ENCODE measurements at places on chromosomes 12 and 14.

DNA sequence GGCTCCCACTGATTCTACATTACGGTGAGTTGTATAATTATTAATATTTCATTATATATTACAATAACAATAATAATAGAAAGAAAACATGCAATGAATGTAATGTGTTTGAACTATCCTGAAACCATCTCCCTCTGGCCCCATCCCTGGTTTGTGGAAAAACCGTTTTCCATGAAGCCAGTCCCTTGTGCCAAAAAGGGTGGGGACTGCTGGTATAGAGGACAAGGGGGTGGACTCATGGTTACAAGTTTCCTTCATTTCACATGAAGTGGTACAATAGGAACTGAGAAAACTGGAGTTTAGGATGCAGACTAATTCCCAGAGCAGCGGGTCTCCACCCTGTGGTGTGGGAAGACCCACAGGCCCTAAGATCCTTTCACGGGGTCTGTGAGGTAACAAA is 3.0 kb upstream of the C1RL start:
- no peaks in the 10 kb centered on the region for H3K27me3 ChIP-seq
- no peak for DNase-seq
- H3K4me3 ChIP-seq, result no peak overlapping the region
- H3K36me3 ChIP-seq, result peaks cover 24% of the 10 kb centered on the region

- DNase-seq, result no peak
- H3K4me1 ChIP-seq, result peaks cover 14% of the 10 kb centered on the region
- H3K27me3 ChIP-seq, result no peaks in the 10 kb centered on the region
- H3K4me3 ChIP-seq, result no peak overlapping the region
- no peaks in the 10 kb centered on the region for H3K36me3 ChIP-seq
- H3K27ac ChIP-seq, result peak overlapping the region; percentile 74
These were observed 51.5 kb upstream of the GPATCH2L start for GRCh38 chr14:76100236-76100635.

DNA sequence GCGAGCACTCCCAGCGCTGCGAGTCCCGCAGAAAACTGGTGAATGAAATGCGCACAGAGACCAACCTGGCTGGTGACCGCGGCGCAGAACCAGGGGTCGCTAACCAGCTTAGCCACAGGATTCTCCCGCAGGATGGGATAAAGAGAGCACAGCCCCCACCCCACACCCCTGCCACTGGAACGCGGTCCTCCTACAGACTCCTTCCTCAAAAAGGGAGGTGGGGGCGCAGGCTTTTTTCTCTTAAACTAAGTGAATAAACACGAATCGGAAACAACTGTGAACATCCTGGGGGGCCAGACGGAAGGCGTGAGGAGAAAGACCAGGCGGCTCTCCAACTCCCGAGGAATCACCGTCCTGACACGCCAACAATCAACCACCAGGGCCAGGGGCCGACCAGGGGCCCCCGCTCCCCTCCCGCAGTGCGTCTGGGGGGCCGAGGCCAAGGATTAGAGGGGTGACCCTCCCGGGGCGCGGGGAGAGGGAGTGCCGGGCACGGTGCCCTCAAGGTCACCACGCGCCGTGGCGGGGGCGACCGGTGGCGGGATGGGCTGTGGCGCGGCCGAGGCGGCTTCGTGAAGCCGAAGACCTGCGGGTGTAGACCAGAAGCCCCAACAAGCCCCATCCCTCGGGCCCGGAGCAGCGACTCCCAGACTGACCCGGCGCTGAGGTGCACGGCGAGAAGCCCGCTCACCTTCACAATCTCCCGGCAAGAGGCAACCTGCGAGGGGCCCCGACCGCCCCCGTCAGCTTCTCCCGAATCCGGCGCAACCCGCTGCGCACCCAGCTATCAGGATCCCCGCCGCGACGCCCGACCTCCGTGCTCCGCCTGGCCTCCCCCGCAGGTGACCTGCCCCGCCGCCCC is 704 bp downstream of the ATP2B1 start:
- peak overlapping the region; percentile 99 for H3K27ac ChIP-seq
- H3K4me1 ChIP-seq, result peaks cover 39% of the 10 kb centered on the region
- H3K36me3 ChIP-seq, result no peaks in the 10 kb centered on the region
- H3K4me3 ChIP-seq, result peak overlapping the region; percentile 95
- DNase-seq, result no peak
- H3K27me3 ChIP-seq, result no peaks in the 10 kb centered on the region

DNA sequence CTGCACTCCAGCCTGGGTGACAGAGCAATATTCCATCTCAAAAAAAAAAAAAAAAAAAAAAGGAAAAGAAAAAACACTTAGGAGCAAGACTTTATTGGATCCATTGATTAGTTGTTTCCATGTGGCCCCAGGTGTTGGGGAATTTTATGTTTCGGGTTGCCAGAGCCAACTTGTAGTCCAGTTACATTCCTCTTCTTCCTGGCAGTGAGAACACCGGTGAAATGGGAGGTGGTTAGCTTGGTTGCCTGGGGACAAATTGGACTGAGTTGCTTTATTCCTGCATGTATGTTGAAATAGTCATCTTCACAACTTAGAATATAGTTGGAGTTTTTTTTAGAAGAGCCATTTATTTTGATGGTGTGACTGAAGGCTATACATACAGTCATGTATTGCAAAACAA is 12.6 kb downstream of the RCOR1 start:
- H3K4me3 ChIP-seq, result no peak overlapping the region
- DNase-seq, result no peak
- H3K36me3 ChIP-seq, result peaks cover 10% of the 10 kb centered on the region
- H3K4me1 ChIP-seq, result peaks cover 11% of the 10 kb centered on the region
- peak overlapping the region; percentile 62 for H3K27ac ChIP-seq
- H3K27me3 ChIP-seq, result no peaks in the 10 kb centered on the region

- no peak for DNase-seq
- no peaks in the 10 kb centered on the region for H3K36me3 ChIP-seq
- H3K27me3 ChIP-seq, result no peaks in the 10 kb centered on the region
- no peak overlapping the region for H3K27ac ChIP-seq
- H3K4me1 ChIP-seq, result no peaks in the 10 kb centered on the region
These were observed 84.1 kb downstream of the BCAT1 start for GRCh38 chr12:24864796-24865125.

- H3K27ac ChIP-seq, result peak overlapping the region; percentile 87
- peaks cover 92% of the 10 kb centered on the region for H3K4me1 ChIP-seq
- no peak for DNase-seq
- H3K4me3 ChIP-seq, result no peak overlapping the region
- H3K36me3 ChIP-seq, result no peaks in the 10 kb centered on the region
These were observed 91.7 kb downstream of the TMX1 start for GRCh38 chr14:51331486-51332367.

GRCh38 chr14:88326352-88327103 is 3.5 kb upstream of the KCNK10 start:
- H3K27ac ChIP-seq, result no peak overlapping the region
- H3K4me3 ChIP-seq, result peak overlapping the region; percentile 46
- no peaks in the 10 kb centered on the region for H3K36me3 ChIP-seq
- peaks cover 12% of the 10 kb centered on the region for H3K27me3 ChIP-seq
- no peak for DNase-seq
- peaks cover 4% of the 10 kb centered on the region for H3K4me1 ChIP-seq

DNA sequence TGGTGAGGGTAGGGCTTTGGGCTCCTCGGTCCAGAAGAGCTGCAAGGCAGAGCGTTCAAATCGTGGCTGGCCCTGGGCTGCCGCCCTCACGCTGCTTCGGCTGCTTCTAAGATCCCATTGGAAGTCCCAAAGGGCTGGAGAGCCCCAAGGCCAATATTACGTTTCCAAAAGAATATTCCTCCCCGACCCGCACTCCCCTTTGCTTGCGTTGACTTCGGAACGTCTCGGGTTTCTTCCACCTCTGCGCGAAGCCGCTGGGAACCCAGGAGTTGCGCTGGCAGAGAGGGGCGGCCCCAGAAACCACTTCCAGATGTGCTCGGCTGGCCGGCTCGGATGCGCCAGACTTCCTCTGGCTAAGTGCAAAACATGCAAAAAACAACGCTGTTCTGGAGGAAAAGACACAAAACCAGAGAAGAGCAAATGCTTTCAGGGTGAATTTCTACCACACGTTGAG is at the start of gene GLT8D2:
Gene GLT8D2 (minus strand): TSS at position 285 of the 454 bp plus-strand sequence. CDS start 30,539 bp downstream, outside the sequence.
- H3K27me3 ChIP-seq, result peaks cover 26% of the 10 kb centered on the region
- H3K4me3 ChIP-seq, result peak within 1 kb of the TSS; percentile 45
- no peaks in the 10 kb centered on the region for H3K36me3 ChIP-seq
- H3K4me1 ChIP-seq, result peaks cover 6% of the 10 kb centered on the region
- no peak for DNase-seq

- H3K27me3 ChIP-seq, result no peaks in the 10 kb centered on the region
- no peak overlapping the region for H3K4me3 ChIP-seq
- H3K4me1 ChIP-seq, result peaks cover 18% of the 10 kb centered on the region
- H3K36me3 ChIP-seq, result no peaks in the 10 kb centered on the region
These were observed 40.6 kb downstream of the PPP1R13B start for GRCh38 chr14:103806805-103807204.

DNA sequence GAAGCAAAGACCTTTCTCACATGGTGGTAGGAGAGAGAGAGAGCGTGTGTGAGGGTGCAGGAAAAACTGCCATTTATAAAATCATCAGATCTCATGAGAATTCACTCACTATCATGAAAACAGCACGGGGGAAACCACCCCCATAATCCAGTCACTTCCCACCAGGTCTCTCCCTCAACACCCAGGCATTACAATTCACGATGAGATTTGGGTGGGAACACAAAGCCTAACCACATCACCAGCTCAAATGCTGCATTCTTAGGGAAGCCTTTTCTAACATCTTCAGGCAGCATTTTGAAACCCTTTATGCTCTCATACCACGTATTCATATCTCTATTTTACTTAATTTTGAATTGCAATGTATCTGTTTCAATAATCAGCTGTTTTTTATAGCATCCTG is 165.9 kb downstream of the TMTC3 start:
- H3K4me1 ChIP-seq, result no peaks in the 10 kb centered on the region
- H3K4me3 ChIP-seq, result no peak overlapping the region
- no peak for DNase-seq
- H3K36me3 ChIP-seq, result no peaks in the 10 kb centered on the region

- H3K4me3 ChIP-seq, result no peak overlapping the region
- H3K27ac ChIP-seq, result no peak overlapping the region
- H3K27me3 ChIP-seq, result no peaks in the 10 kb centered on the region
- H3K4me1 ChIP-seq, result no peaks in the 10 kb centered on the region
These were observed 594.5 kb downstream of the NRXN3 start for GRCh38 chr14:78764645-78765044.

GRCh38 chr12:104060791-104061190 is 3.5 kb upstream of the HCFC2 start:
- H3K27ac ChIP-seq, result no peak overlapping the region
- no peak overlapping the region for H3K4me3 ChIP-seq
- H3K36me3 ChIP-seq, result no peaks in the 10 kb centered on the region
- no peaks in the 10 kb centered on the region for H3K27me3 ChIP-seq
- no peak for DNase-seq

DNA sequence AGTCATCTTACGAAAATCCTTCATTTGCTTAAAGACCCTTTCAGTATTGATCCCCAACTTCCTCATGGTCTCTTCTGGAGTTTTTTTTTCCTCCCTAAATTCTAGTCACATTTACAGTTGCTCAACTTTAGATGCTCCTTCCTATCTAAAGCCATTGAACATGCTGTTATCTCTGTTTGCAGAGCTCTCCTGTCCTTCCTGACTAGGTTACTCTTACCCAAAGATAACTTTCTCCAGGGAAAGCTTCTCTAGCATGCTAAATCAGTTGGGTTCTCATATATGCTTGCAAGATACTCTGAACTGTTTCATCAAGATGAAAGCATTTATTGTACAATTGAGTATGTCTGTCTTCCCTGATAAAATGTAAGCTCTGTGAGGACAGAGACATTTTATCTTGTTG is 1.8 kb upstream of the RAB21 start:
- DNase-seq, result no peak
- H3K27ac ChIP-seq, result no peak overlapping the region

- no peak overlapping the region for H3K4me3 ChIP-seq
- no peak for DNase-seq
- peaks cover 80% of the 10 kb centered on the region for H3K27me3 ChIP-seq
- H3K4me1 ChIP-seq, result no peaks in the 10 kb centered on the region
- H3K36me3 ChIP-seq, result no peaks in the 10 kb centered on the region
- no peak overlapping the region for H3K27ac ChIP-seq
These were observed 4.1 kb downstream of the TPH2 start for GRCh38 chr12:71942703-71943102.

DNA sequence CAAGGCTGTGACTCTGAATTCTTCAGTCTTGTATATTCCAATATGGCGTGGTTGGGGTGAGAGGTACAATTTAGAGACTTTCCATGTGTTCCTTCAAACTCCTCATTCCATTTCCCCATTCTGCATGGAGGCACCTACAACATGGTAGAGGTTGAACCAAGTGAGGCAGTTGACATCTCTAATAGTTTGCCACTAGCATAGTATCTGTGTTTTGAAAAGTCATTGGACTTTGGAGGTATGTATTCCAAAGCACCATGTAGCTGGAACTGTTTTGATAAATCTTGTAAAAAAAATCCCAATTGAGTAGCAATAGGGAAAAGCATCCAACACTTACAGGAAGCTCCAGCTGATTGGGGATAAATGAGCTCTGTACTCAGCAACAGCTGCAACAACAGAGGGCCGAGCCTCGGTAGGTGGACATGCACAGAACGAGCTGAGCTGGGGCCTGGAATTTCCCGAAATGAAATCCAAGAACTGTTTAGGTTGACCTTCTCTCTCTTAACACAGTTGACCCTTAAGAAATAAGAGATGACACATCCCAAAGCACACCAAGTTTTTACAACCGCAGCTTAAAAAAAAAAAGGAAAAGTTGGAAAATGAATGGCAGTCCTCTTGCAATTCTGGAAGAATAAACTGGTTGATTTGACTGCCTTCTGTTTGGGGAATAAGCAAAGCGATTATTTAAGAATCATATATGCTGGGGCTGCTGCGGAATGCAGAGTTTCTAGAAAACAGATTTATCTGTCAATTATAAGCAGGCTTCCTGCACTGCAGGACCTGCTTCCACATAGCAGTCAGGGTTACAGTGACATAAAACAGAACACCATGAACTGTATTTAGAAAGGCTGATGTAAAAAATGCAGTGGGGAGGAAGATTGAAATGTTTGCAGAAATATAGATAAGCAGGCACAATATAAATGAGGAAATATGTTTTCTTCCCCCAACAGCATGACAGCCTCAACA is 194.6 kb upstream of the KRR1 start:
- no peaks in the 10 kb centered on the region for H3K36me3 ChIP-seq
- no peaks in the 10 kb centered on the region for H3K4me1 ChIP-seq
- H3K27me3 ChIP-seq, result no peaks in the 10 kb centered on the region
- H3K4me3 ChIP-seq, result no peak overlapping the region

GRCh38 chr14:85439696-85440328 is 90.1 kb upstream of the FLRT2 start:
- no peaks in the 10 kb centered on the region for H3K27me3 ChIP-seq

- H3K36me3 ChIP-seq, result no peaks in the 10 kb centered on the region
- H3K4me3 ChIP-seq, result no peak overlapping the region
- no peaks in the 10 kb centered on the region for H3K27me3 ChIP-seq
- H3K27ac ChIP-seq, result no peak overlapping the region
These were observed 84.7 kb downstream of the GPATCH2L start for GRCh38 chr14:76236172-76237130.

GRCh38 chr12:95070378-95070777 is 3.0 kb downstream of the NR2C1 start:
- H3K36me3 ChIP-seq, result peaks cover 27% of the 10 kb centered on the region
- H3K27me3 ChIP-seq, result no peaks in the 10 kb centered on the region
- no peak for DNase-seq
- no peak overlapping the region for H3K4me3 ChIP-seq
- H3K27ac ChIP-seq, result no peak overlapping the region

DNA sequence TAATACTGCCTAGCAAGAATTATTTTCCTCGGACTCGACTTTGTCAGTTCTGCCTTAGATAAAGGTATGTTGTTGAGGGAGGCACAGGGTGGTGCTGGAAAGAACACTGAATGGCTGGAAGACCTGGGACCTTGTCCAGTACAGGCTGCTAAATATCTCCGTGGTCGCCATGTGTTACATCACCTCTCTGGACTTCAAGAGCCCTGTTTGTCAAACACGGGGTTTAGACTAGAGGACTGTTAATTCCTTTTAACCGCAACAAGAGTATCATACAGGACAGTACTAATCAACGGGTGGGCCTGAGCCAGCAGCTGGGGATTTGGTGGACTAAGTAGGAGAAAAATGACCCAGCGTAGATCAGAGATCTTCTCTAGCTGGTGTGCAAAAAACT is 476.3 kb downstream of the LRIG3 start:
- no peaks in the 10 kb centered on the region for H3K27me3 ChIP-seq
- DNase-seq, result no peak
- peaks cover 22% of the 10 kb centered on the region for H3K4me1 ChIP-seq
- H3K27ac ChIP-seq, result peak overlapping the region; percentile 64

Measured in esophagus squamous epithelium (tissue), 5 donors.